Kidney tubule cell (primary cell): ENCODE measurements at places on chromosomes 12 and 14.

GRCh38 chr12:46127656-46128055 lies 137.3 kb upstream of the SCAF11 start:
- no peak for DNase-seq

- peak; percentile 52 for DNase-seq
Observed at GRCh38 chr12:88501972-88502938, 78.0 kb downstream of the KITLG start.

DNA sequence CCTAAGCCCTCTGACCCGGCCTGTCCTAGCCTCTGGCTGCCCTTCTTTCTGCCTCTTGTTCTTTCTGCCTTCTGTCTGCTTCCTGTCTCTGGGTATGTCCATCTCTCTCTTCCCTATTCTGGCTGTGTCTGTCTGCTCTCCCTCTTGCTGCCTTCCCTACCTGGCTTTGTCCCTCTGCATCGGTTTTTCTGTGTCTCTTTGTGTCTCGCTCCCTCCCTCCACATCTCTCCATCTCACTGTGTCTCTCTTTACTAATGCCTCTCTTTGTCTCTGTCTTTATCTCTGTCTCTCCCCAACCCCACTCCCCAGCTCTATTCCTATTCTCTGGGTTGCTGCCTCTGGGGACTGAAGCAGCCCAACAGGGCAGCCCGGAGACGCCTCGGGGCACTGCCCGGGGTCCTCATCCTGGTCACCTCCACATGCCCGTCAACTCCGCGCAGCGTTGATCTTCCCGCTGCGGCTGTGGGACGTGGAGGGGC lies 10.1 kb downstream of the SHMT2 start:
- DNase-seq = no peak

DNA sequence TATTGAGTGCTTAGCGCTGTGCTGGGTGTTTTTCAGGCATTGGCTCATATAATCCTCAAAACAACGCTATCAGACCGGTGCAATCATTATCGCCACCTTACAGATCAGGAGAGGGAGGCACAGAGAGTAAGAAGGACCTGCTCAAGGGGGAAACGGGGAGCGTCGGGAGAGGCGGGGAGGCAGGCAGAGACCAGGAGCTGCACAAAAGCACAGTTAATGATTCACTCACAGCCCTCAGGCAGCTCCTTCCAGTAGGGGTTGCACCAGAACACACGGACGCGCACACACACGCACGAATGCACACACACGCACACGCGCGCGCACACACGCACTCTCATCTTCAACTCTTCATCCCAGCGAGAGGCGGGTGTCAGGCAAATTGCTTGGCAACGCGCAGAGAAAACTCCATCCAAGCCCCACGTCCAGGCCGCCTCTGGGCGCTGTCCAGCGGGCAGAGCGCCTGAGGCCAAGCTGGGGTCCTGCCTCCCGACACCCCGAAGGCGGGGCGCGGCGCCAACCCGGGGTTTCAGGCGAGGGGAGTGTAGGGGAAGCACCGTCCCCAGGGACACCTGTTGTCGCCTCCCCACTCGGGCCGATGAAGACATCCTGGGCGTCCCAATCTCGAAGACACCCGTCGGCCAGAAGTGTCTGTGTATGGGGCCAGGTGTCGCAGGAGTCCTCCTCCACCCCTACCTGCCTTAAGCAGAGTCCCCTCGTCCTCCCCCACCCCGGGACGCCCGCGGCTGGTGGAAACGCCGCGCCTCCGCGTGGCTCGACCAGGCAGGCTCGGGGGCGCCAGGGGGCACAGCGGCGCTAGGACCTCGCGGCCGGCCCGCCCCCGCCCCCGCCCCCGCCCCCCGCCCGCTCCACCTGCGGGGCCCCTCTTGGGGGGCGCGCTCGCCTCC lies 35.5 kb upstream of the STON2 start:
- DNase-seq = peak; percentile 68

- peak; percentile 61 for DNase-seq
Observed at GRCh38 chr14:99821519-99822508, 28.6 kb downstream of the EML1 start.

DNA sequence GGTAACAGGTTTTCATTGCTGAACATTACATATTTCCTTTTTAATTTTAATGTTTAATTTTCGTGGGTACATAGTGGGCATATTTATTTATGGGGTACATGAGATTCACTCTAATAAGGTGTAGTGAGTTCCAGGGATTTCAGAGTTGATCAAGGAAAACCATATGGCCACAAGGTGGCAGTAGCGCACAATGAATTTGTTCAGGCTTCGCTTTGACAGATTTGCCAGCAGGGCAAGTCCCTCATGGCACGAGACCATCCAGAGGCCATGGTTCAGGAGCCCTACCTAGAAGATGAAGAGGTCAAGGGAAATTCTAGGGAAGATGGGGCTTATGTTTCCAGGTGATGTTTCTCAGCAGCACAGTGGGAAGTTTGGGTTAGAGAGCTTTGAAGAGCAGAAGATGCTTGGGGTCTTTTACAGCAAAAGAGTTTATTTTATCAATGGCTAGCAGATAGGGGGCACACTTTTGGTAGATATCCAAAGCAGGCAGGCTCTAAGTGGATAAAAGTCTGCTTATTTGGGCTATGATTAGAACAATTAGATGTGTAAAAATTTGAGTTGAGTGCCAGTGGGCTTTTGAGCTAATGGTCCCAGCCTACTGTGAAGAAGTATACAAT lies 1004.4 kb downstream of the AACS start:
- peak; percentile 49 for DNase-seq
